ENCODE measurements at places on chromosomes 13 and 19.

DNA sequence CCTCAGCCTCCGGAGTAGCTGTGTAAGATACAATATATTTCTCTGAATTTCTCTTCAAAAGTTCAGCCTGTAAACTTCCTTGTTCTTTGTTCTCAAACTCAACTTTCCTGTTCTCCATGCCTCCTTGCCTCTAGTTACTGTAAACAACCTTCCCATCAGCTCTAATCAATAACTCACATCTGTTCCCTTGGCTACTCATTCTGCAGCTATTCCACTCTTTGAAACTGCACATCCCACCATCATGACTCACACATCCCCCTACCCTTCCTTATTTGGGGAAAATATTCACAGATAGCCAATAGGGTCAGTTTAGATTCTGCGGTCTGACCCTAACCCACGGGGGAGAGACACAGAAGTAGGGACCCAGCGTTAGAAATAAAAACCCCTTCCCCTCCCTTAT is 2.0 kb downstream of the ZNF562 start:
- no peak for DNase-seq

DNA sequence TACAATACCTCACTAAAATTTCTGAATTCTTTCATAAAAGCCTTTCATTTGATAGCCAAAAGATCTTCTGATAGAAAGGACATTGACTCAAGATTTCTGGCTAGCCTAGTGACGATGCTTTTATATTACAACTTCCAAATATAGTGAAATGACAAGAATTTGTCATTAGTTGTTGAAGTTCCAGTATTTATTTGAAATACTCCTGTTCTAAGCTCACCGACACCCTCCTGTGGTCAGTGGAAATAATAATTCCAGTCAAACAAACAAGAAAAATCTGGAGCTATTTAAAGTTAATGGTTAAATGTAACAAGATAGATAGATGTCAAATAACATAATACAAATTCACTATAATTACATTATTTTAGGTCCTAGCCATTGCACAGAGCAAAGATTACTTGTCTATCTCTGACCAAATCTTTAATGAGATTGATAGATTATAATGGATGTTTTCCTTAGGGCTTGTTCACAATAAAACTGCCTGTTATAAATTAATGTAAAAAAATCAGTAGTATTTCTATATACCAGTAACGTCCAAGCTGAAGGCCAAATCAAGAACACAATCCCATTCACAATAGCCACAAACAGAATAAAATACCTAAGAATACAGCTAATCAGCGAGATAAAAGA is 195.5 kb downstream of the RGCC start:
- DNase-seq = no peak

GRCh38 chr13:107835339-107836018 is 379.9 kb downstream of the LIG4 start:
- no peak for DNase-seq

GRCh38 chr13:111947876-111948275 is 119.1 kb upstream of the SOX1 start:
- DNase-seq = no peak

- no peak for DNase-seq
Measured at GRCh38 chr19:22622901-22623840, 11.0 kb upstream of the ZNF492 start.

DNA sequence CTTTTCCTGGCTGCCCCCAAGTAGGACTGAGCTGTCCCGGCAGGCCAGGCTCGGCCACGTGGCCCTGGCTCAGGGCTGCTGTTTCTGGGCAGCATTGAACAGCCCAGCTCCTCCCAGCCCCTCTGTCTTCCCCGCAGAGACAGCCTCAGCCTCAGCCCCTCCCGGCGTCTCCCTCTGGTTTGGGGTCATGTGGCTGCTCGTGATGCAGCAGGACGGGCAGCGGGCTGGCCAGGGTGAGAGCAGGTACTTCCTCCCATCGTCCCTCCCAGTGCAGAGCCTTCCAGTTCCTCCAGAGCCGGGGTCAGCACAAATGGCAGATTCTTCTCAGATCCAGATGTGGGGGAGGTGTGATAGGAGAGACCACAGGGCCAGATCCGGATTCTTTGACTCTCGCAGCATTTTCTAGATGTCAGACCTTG is 114.6 kb downstream of the KDM4B start:
- no peak for DNase-seq

- DNase-seq = no peak
Measured at GRCh38 chr13:50699874-50700663, 143.4 kb downstream of the DLEU7 start.

Data from CD4-positive, alpha-beta T cell (primary cell).